NCI-H1436 treated with DMSO at 0.1 percent for 48 hours (cell line): ENCODE measurements at places on chromosomes 5 and 9.

DNA sequence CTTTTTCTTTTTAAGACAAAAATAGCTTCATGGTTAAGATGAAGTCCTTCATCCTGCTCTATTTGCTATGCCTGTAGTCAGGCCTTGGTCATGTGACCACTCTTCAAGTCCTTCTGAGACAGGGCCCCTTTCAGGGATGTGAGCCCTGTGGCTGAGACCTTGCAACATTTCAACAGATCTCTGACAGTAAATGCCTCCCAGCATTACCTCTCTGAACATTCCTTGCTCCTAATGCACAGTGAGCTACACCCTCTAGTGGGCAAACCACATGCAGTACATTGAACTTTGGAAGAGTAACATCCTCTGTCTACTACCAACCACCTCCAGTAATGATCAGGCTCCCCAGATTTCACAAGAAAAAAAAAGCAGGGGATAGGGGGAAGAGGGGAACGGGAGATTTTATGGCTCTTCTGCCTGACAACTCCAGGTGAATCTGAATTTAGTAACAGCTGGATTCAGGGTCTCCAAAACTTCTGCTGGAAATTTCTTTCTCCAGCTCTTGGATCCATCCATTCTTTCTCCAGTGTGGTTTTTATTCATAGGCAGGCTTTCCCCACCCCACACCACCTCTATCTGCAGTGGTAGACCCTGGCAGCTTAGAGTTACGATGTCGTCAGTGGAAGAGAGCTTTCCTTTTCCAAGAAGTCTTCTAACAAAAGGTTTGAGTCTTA lies 8.9 kb upstream of the FBXO38 start:
- DNase-seq, result no peak

GRCh38 chr5:40355846-40356245 lies 323.9 kb upstream of the PTGER4 start:
- no peak for DNase-seq

DNA sequence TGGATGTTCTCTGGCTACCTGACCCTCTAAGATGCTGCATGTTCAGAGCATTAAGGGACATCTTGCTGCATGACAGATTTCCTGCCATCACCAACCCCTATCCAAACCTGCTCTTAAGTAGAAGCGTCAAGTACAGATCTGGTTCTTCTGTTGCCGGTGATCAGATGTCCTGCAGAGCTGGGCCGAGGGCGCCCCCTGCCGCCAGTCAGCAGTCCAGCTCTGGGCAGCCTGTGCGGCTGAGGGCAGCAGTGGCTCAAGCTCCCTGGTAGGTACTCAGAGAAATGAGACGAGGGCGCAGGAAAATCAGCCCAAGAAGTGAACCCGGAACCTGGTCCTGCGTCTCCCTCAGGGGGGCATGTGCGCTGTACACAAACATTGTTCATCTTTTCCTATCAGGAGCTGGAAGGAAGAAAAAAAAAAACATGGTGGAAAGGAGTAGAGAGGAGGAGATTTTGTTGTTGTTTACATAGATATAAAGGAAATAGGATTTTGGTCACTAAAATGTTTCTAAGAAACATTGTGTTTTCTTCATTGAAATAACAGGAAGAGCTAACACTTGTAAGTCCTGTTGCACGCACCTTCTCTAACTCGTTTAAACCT lies 95.8 kb downstream of the CFAP90 start:
- peak; percentile 17 for DNase-seq

DNA sequence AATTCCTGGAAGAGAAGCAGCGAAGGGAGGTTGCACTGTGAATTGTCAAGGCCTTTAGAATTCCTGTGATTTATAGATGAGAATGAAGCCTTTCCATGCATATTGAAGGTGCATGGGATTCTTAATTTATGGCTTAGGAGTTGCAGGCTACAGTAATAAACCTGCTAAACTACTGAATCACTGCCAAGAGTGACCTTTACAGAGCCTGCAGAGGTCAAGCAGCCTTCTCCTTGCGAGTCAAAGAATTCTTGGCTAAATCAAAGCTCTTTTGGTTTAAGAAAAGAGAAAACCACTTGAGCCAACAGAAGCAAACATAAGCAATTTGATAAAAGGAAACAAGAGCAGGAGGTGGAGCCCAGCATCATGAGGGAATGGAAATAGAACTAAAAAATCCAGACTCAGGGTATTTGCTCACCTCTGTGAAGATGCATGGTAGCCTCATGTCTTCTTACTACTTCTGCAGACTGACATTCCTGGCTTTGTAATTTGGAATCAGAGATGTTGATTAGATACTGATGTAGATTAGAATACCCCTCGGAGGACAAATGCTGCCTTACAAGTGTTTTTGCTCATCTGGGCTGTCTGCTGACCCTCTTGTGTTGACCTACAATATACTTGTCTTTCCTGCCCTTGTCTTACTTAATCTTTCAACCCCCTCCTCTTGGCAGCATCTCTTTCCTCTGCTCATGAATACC lies 90.3 kb upstream of the IFNK start:
- no peak for DNase-seq

GRCh38 chr9:133377721-133378216 lies 1.6 kb downstream of the STKLD1 start:
- no peak for DNase-seq

GRCh38 chr5:131277447-131277846 lies 13.6 kb downstream of the CDC42SE2 start:
- no peak for DNase-seq

GRCh38 chr5:119315516-119315949 lies 40.3 kb upstream of the TNFAIP8 start:
- no peak for DNase-seq

DNA sequence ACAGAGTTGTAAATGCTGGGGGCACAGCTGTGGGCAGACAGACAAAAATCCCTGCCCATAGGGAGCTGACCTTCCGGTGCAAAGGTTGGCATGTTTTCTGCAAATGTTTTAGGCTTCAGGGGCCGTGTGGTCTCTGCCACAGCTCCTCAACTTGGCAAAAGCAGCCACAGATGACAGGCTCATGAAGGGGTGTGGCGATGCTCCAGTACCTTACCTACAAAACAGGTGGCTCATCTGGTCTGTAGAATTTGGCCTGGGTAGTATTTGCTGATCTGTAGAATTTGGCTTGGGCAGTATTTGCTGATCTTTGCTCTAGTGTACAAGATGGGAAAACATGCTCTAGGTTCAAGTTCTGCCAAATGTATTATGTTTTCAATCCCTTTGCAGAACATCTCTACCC lies 283.9 kb downstream of the GADD45G start:
- DNase-seq, result no peak

- no peak for DNase-seq
Observed at GRCh38 chr9:118459913-118460312, 755.7 kb downstream of the TLR4 start.

- DNase-seq, result no peak
Observed at GRCh38 chr9:88660611-88661010, 125.6 kb downstream of the NXNL2 start.

DNA sequence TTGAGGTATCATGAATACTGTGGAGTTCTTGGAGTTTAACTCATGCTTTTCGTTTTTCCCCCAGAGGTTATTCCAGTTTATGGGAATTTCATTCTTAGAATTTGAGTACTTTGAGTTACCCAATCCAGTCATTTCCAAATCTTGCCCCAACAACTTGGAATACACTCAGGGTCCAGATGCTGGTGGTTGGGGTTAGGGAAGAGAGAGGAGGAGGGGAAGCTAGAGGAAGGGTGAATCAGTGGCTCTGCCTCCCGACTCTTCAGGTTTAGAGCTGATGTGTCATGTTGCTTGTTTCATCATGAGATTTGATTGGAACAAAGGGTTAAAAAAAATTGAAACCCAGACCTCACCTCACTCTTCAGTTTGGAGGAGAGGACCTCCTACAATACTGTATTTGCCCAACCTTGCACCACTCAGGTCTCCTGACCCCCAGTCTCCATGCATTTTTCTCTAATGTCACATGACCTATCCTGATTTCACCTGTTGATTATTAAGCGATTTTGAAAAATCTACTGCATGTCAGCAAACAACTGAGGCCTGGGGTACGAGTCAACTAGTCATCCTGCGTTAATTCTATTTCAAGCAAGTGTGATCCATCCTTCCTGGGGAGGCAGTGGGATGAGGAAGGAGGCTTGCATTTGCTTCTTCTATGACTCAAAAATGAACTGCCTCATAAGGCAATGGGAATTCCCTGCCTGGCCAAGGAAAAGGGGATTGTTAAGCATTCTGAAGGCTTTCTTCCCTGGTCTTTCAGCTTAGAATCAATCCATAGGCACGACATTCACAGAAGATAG lies 6.2 kb upstream of the SLC1A3 start:
- no peak for DNase-seq

- DNase-seq, result no peak
Observed at GRCh38 chr9:122918310-122918709, 5.2 kb upstream of the ZBTB6 start.

DNA sequence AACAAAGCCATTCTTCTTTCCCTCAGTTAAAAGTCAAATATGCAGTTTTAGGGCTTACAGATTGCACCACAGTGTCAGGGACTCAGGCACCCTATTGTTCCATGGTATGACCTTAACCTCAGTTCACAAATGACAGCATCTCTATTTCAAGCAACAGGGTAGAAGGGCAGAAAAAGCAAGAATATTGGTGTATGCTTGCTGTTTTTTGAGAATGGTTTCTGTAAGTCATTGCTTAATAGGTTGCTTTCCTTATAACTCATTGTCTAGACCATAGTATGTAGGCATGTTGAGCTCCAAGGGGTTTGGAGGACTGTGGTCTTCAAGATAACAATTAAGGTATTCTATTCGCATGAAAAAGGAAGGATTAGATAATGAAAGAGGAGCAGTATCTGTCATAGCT lies 183.5 kb upstream of the EDIL3 start:
- DNase-seq, result no peak

DNA sequence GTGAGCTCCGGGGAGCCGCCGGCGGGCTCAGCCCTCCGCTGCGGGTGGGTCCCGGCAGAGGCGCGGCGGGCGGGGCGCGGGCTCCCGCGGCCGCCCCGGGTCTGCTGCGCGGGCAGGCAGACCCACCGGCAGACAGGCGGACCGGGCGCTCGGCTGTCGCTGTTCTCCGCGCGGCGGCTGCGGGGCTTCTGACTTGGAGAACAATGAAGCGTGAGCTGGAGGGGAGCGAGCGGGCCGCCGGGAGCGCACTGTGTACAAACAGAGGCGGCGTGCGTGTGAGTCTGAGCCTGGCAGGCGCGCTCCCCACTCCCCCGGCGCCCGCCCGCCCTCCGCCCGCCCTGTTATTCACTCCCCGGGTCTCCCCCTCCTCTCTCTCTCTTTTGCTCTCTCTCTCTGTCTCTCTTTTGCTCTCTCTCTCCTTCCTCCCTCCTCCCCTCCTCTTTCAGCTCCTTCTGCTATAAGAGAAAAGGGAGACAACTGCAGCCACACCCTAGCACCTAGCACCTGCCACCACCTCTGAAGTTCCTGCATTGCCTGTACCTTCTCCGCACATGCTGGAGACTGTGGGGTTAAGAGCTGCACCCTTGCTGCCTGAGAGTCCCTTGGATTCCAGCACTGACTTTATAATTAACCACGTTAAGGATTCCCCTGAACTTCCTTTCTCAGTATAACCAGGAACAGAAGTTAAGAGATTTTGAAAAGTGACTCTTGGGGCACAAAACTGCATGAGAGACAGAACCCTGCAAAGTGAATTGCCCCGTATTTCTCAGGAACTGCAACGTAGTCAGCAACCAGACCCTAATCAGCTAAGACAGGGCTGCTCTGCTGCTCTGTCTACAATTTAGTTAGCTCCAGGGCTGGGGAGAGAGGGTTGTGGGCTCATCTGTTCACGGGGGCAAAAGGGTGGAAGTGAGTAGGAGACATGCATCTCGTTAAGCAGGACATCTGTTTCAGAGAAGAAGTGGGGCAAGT lies at the start of gene EDIL3:
EDIL3 (minus strand) TSS at position 277 of the 972 bp plus-strand sequence. CDS start 506 bp downstream, outside the sequence.
- DNase-seq, result no peak

DNA sequence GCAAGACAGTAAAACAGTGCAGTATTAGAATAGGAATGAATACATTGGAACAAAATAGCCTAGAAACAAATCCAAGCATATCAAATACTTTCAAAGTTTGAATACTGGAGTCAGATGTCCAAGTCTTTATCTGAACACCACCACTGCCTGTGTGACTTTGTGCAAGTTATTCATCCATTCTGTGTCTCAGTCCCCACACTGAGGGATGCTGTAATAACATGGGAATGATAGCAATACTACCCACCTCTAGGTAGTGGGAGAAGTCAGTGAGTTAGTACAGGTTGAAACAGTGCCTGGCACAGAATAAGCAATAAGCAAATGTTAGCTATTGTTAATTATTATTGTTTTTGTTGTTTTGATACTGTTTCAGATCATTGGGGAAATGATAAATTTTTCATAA lies 130.9 kb downstream of the SUSD1 start:
- no peak for DNase-seq

- DNase-seq, result no peak
Observed at GRCh38 chr5:104472811-104473210, 910.2 kb upstream of the NUDT12 start.

DNA sequence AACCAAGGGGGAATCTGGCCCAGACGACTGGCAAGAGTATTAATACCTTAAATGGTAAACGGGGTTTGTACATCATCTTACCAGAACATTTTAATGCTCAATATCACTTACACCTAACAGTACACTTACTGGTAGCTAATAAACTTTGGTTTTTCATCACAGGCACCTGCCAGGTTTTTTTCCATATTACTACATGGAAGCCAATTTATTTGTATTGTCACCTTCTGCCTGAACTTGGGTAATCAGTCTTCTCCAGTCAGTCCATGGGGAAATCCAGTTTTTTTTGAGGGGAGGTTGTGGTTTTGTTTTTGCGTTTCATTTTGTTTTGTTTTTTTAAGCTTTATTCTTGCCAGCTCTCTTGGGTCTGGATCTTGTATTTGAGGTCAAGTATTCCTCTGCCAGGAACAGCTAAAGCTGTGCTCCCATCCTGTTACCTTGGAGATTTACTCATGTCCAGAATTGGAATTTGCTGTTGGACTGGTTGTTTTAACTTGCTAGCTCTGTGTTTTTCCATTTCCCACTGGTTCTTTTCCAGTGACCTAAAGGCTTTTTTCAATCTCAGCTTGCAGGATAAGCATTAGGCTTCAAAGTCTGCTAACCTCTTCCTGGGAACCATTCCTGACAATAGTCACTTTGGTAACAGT lies 11.1 kb upstream of the NADK2 start:
- no peak for DNase-seq

DNA sequence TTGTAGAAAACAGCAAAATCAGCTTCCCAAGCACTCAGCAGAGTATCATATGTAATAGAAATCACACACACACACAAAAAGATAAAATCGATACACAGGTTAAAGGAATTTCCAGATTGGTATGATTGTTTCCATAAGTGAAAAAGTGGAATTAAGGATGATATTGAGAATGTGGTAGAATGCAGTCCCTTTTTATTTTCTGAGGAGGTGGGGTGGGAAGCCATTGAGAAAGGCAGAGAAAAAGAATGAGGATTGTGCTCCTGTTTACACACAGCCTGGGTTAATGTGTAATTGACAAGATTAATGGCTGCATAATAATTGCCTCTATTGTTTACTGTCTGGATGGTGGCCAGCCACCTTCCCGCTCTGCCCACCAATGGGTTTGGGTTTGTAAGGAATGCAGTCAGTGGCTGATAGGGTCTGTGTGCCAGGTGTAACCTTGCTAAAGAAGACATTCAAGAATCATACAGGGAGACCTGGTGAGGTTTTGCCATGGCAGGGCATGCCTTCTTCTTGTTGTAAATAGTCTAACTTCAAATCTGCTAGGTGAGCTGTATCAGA lies 177.2 kb upstream of the MAP3K1 start:
- peak; percentile 58 for DNase-seq

GRCh38 chr5:37619353-37619752 lies 220.5 kb downstream of the GDNF start:
- no peak for DNase-seq
